Fibroblast of skin of back (primary cell): ENCODE measurements at places on chromosomes 2 and 18.

DNA sequence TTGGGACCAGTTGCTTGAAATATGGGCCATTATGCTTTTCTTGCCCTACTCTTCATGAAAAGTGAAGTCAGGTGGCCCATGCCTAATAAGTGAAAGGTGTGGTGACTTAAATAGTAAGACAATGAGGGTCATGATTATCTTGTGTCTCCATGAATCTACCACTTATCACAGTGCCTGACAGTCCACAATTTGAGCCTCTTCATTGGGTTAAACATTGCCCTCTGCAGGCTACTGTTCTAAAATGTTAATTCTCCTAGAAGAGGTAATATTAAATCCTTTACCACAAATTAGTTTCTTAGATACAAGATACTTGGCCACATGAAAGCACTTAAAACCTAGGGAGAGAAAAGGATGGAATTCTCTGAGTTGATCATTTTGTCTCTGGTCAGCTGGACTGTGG, 4.0 kb downstream of the EGR4 start:
- no peak for DNase-seq

- no peak for DNase-seq
Observed at GRCh38 chr2:86224645-86225355, 25.5 kb downstream of the MRPL35 start.

DNA sequence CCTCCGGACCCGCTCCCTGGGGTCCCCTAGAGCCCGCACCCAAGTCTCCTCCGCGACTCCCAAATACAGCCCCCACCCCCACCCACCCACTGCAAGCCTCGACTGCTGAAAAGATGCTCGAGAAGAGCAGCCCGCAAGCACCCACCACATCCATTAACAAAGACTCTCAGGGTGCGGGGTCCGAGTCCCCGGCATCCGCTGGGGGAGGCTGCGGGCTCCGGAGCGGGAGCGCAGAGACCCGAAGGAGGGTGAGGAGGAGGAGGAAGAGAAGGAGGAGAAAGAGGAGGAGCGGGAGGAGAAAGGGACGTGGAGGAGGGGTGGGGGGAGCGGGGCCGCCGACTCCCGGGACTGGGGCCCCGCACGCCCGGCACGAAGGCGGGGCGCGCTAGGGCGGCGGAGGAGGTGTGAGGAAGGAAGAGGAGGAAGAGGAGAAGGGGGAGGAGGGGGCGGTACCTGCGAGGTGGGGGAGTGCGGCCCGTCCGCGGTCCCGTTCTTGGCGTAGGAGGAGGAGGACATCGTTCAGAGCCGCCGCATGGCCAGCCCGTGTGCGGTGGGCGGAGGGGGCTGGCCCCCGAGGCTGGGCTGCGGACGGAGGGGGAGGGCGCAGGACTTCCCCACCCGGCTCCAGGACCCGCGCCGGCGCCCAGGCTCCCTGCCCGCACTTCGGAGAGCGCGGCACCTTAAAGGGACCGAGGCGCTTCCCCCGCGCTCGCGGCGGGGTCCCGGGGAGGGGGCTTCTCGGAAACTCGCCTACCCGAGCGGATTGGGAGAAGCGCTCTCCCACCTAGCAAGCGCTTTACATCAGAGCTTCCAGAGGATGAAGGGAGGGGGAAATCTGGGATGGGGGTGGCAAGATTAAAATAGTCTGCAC, at the start of gene CACNB4:
Gene CACNB4, minus strand, starts transcription at position 549 of the 871 bp plus-strand sequence.
- DNase-seq: no peak

DNA sequence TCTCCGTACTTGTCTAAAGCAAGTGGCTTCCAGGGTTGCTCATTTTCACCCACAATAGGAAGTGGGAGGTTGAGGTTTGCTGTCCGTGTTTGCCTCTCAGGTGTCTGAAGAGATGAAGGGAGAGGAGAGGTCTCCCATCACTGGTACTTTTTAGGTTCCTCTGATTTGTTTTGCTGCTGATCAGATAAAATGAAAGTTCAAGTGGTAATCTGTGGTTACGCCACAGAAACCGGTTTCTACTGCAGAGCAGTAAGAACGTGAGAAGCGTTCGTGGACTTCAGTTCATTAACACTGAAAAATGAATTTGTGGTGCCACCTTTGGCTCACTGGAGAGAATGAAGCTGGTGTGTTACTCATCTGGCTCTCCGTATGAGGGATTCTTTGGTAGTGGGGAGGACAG, 118.2 kb downstream of the GBX2 start:
- no peak for DNase-seq

GRCh38 chr2:71608441-71608840, 155.1 kb downstream of the DYSF start:
- DNase-seq: no peak

DNA sequence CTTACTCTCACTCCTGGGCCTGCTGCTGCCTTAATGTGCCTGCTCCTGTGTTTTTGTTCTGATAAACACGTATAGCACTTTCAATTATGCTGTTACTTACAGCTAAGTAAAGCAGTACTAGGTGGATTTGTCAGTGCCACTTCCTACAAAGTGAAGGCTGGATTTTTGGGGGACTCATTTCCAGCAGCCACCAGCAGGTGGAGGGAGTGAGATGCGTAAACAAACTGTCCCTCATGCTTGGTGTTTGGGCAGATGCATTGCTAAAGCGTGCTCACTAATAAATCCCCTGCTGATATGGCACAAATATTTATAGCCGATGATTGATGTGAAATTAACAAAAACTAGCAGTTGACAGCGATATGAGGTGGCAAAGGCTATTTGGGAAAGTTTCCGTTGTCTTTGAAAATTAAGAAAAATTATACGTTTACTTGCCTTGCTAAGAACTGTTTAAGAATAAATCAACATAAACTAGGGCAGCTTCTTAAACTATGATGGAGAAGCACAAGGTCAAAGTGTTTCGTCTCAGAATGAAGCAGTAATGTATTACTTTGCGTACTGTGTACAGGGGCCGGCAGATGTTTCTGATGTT, 101.7 kb downstream of the AGAP1 start:
- peak; percentile 72 for DNase-seq
